ENCODE measurements at places on chromosomes 6 and 20.

GRCh38 chr6:144305985-144306384 is 20.9 kb downstream of the UTRN start:
- no peak for DNase-seq

DNA sequence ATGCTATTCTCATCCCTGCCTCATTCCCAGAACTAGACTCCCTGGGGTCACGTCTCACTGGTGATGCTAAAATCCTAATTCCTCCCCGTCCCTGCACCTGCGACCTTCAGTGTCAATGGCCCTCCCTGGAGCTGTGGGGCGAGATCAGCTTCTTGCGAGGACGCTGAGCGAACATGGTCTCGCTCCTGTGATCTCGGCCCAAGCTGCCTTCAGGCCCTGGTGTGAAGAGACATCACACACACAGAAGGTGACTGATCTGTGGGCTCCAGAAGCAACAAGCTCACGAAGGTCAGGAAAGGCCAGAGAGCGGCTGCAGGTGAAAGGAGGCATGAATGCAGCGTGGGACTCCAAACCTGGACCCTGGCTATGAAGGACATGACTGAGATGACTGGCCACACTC is 139.5 kb upstream of the CST7 start:
- DNase-seq = no peak

DNA sequence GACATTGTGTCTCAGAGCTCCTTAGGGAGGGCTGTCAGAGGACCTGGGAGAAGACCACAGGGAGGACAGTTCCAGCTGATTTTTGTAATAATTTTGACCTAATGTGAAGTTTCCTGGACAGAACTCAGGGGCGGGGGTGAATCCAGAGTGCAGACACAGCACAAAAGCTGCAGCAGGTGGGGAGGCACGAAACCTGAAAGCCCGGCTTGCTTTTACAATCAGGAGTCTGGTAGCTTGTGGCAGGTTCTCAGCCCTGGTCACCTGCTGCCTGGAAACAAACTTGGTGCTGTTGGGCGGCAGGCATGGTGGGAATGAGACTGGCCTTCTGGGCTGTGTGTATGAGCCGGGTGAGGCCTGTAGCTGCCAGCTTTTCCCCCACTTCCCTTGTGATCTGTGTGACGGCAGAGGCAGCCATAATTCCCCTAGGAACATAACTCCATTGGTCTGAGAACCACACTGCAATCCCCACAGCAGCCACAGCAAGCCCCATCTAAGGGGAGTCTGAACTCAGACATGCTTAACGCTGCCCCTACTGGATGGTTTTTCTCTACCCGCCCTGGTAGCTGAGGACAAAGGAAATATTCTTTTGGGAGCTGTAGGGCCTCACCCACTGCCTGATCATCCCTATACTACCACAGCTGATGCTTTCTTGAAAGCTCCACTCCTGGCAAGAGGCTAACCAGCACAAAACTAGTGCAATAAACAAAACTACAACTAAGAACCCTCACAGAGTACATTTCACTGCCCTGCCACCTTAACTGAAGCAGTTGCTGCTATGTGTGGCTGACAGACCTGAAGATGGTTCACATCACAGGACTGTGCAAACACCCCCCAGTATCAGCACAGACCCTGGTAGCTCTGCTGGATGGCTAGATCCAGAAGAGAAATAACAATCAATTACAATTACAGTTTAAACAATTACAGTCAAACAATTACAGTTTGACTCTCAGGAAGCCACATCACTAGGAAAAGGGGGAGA is 1055.1 kb upstream of the GJE1 start:
- DNase-seq = peak; percentile 86

GRCh38 chr20:15902493-15902892 is 670.8 kb downstream of the KIF16B start:
- DNase-seq = peak; percentile 68

DNA sequence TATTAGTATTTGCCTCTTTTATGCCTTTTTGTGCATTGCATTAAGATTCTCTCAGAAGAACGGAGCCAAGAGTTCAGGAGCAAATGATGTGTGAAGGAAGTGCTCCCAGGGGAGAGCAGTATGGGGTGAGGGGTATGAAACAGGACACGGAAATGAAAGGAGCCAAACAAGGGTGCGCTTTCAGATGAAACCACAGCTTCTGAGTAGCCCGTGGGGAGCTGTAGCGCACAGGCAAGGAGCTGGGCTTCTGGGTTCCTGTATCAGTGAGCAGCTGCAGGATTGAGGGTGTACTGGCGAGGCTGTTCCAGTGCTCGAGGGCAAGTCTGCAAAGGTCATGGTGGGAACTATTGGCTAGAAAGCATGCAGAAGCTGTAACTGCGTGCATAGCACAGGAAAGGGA is 25.4 kb downstream of the ANKEF1 start:
- peak; percentile 27 for DNase-seq

DNA sequence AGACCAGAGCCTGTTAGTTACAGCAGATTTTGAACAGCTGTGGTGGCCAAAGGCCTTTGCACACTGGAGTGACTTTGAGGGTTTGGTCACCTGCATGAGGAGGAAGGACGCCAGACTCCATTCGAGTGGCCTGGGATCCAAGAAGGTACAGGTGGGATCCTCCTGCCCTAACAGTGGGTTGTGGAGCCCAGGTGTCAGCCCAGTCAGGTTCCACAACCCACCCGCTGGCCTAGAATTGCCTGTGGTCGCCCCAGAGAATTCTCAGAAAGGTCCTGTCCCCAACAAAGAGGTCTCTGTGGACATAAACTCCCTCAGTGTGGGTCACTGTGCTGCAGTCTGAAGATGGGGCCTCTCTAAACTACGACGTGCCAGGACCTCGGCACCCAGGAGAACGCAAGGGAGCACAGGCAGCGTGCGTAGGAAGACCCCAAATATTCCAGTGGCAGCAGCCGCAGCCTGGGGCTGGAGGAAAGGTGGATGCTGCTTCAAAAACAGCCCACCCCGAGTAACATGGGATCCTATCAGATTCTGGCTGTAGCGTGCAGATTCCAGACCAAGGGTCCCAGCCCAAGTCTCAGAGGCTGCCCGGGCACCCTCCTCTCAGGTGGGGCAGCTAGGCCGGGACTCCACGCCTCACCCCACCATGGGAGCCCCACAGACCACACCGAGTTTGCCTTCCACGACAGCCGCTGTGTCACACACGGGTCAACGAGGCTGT is 16.0 kb downstream of the ACSS1 start:
- no peak for DNase-seq

GRCh38 chr6:157808405-157808950 is 14.6 kb upstream of the SNX9 start:
- DNase-seq = no peak

DNA sequence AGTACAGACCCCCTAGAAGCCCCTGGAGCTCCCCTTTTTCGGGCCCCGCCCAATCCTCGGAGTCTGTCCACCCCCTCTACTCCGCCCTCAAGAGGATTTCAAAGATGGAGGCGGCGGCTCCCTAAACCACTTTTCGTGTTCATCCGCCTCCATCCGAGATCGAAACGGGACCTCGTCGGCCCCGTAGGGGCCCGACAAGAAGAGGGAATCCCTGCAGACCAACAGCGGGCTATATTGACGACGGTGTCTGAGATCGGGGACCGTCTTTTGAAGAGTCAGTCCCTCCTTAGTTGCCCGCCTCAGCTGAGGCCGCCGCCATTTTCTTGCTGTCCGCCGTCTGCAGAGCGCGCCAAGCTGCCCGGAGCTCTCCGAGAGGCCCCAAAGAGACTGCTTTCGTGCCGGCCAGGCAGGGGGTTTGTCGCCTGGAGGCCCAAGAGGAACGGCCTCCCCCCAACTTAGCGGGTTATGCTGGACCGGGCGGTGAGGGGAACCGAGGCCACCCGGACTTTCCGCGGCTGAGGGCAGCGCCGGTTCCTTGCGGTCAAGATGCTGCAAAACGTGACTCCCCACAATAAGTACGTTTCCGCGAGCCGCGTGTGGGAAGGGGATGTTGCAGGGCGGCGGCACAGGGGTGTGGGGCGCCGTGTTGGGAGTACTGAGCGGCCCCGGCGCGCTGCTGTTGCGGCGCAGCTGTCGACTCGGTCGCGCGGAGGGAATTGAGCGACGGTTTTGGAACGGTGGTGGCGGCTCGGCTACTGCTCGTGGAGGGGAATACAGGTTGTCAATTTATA is 4.2 kb downstream of the BRD2 start:
- DNase-seq = peak; percentile 35

DNA sequence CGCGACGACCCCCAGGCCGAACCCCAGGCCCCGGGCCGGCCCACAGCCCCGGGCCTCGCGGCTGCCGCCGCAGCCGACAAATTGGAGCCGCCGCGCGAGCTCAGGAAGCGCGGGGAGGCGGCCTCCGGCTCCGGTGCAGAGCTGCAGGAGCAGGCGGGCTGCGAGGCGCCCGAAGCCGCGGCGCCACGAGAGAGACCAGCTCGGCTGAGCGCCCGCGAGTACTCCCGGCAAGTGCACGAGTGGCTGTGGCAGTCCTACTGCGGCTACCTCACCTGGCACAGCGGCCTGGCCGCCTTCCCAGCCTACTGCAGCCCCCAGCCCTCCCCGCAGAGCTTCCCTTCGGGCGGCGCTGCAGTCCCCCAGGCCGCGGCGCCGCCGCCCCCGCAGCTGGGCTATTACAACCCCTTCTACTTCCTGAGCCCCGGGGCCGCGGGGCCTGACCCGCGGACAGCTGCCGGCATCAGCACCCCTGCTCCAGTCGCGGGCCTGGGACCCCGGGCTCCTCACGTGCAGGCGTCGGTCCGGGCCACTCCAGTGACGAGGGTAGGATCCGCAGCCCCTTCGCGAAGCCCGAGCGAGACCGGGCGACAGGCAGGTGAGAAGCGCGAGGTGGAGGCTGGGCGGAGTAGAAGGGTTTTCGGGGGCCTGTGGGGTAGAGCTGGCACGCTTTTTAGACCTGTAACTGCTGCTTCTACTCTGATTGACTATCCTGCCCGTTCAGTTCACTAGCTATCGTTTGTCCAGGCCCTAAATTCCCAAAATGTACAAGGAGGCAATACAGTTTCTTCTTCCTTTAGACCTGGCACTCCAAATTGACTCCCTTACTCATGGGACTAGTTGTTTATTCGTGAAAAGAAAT is 654 bp downstream of the FAM8A1 start:
- DNase-seq = peak; percentile 61

- no peak for DNase-seq
Measured at GRCh38 chr6:137832110-137832509, 34.9 kb upstream of the TNFAIP3 start.

DNA sequence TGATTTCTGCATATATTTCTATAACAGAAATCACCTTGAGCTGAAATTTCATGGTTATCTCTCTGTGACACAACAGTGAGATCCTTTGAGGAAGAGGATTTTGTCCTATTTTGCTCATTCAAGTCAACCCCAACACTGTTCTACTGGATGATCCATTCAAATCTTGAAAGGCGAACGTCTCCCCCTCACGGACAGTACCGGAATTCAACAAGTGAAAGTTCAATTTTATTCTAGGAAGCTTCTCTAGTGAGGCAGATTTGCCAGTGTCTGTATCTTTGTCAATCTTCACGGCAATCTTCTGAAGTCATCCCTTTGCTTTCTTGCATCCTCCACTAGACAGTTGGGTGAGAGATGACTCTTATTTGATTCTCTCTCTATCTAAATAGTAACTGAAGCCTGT is 91.7 kb upstream of the PDE7B start:
- peak; percentile 64 for DNase-seq

- no peak for DNase-seq
Measured at GRCh38 chr20:378961-379336, 1.6 kb upstream of the TRIB3 start.

DNA sequence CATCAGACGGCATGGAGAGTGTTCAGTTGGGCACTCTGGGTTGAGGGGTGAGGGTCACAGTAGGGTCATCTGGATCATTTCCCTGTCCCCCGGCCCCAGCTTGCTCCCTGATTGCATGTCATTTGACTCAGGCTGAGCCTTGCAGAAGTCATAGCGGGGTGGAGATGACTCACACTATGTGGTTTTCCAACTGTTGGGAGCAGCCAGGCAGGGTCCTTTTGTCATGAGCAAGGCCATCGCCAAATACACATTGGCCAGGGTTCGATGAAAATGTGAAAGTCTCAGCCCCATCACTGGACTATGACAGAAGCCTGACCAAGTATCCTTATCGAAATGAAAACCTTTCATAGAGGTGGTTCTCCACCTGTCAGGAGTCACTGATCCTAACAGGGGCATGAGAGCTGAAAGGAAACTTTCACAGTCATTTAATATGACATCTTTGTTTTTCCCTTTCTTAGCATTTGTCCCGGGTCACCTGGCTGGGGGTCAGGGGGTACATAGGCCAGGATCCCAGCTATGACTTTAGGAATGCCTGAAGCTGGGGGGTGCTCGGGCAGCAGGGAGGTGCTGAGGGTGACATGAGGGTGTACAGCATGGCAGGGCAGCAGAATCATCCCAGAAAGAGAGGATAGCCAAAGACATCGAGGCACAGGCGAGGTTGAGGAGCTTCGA is 70.2 kb upstream of the CD93 start:
- DNase-seq = no peak

DNA sequence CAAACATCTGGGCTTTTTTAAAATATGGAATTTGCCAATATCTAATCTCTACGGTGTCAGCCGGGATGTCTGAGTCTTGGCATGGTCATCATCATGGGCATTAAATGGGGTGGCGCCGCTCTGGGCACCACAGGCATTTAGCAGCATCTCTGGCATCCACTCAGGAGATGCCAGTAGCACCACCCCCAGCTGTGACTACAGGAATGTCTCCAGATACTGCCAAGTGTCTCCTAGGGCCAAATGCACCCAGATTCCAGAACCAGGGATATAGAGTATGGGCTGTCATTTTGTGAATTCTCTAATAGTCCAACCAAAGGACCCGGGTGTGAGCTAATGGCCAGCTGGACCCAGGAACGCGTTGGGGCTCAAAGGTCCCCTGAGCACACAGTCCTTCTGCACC is 361.0 kb downstream of the TAF4 start:
- no peak for DNase-seq

DNA sequence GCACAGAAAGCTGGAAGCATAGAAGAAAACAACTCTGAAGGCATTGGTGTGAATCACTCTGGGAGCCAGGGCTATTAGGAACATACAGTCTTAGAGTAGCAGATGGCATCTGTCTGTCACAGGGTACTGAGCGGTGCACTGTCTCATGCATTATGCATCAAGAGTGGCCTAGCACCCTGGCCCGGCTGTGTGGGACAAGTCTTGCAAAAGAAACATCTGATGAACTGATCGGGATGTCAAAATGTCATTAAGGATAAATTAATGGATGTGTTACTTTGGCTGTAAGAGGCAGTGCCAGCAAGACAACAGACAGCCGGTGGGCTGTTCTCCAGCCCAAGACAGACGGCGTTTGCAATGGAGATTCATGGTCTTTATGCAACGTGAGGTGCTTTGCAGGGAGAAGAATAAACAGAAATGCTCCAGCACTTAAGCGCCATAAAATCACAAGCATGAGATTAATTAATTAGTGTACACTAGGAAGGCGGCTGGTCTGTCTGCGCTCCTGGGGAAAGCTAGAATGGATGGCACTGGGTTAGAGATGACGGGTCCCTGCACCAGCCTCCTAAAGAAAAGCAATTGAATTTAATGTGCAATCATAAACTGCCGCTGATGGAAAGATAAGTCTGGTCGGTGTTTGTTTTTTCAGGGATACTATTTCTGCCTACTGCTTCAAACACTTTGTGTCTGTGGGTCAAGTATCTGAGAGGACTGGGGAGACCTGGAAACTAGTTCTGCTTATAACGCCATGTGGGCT is 600.6 kb upstream of the CHD6 start:
- DNase-seq = no peak

- DNase-seq = no peak
Measured at GRCh38 chr6:31847276-31847978, 15.2 kb downstream of the NEU1 start.

Data from GM23338 (cell line).